Naive thymus-derived CD8-positive, alpha-beta T cell (primary cell): ENCODE measurements at places on chromosomes 2 and 18.

DNA sequence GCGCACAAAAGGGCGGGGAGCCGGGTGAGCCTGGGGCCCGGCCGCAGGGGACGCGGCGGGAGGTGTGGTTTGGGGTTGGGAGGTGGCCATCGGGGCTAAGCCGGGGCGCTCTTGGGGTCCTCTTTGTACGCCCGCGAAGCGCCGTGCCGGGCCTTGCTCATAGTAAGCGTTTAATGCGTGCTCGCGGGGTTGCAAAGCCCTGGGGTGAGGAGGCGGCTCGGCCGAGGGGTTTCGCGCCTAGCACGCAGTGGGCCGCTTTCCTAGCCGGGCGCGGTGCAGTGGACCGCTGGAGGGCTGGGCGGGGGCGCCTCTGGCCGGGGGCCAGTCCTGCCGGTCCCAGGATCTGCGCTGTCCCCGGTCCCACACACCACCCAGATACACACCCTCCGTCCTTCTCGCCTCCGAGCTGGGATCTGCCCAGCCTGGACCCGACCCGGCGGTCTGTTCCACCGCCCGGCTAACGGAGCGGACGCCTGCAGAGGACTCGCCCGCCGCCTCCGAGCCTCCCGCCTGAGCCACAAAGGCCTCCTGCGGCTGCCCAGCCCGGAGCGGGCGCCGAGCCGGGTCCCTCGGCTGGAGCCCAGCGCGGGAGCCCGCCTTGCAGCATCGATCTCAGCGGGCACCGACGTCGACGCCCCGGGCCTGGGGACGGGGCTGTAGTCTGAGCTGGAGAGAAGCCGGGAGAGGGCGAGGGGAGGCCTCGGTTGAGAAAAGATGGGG lies 564 bp downstream of the DPYSL5 start:
- peaks cover 51% of the 10 kb centered on the region for H3K27me3 ChIP-seq
- no peak overlapping the region for H3K27ac ChIP-seq

- no peak overlapping the region for H3K4me3 ChIP-seq
- H3K27me3 ChIP-seq = no peaks in the 10 kb centered on the region
- DNase-seq = no peak
- peaks cover 3% of the 10 kb centered on the region for H3K36me3 ChIP-seq
- H3K27ac ChIP-seq = no peak overlapping the region
Measured at GRCh38 chr18:31438402-31438801, 9.1 kb upstream of the DSG3 start.

DNA sequence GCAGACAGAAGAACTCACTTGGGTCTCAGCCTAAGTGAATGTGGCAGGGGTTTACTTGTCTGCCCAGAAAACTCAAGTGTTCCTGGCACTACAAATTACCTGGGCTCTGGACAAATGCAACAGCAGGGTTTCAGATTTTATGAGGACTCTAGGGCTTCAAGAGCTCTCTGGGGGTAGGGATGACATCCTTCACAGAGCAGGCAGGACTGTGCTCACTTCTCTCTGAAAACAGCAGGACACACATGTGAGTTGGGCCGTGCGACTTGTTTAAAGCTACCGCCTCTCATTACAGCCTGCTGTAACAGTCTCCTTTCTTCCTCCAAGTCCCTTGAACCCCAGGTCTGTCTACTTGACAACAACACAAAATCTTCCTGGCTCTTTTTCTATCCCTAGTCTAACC lies 212.6 kb downstream of the EN1 start:
- H3K4me3 ChIP-seq = no peak overlapping the region
- H3K27ac ChIP-seq = no peak overlapping the region
- no peaks in the 10 kb centered on the region for H3K36me3 ChIP-seq
- H3K4me1 ChIP-seq = peaks cover 3% of the 10 kb centered on the region

- no peak overlapping the region for H3K27ac ChIP-seq
- H3K36me3 ChIP-seq = no peaks in the 10 kb centered on the region
- peaks cover 22% of the 10 kb centered on the region for H3K27me3 ChIP-seq
- H3K4me1 ChIP-seq = no peaks in the 10 kb centered on the region
- DNase-seq = no peak
Measured at GRCh38 chr2:106701203-106702022, 184.6 kb downstream of the ST6GAL2 start.

- no peaks in the 10 kb centered on the region for H3K27me3 ChIP-seq
- H3K4me1 ChIP-seq = peaks cover 43% of the 10 kb centered on the region
- no peaks in the 10 kb centered on the region for H3K36me3 ChIP-seq
- H3K27ac ChIP-seq = peak overlapping the region; percentile 98
- H3K4me3 ChIP-seq = peak overlapping the region; percentile 87
- peak; percentile 11 for DNase-seq
Measured at GRCh38 chr2:36967236-36967876, 1.0 kb upstream of the STRN start.

GRCh38 chr2:65536596-65536995 lies 104.2 kb upstream of the SPRED2 start:
- H3K27ac ChIP-seq = no peak overlapping the region
- DNase-seq = no peak
- no peaks in the 10 kb centered on the region for H3K36me3 ChIP-seq
- H3K4me1 ChIP-seq = no peaks in the 10 kb centered on the region
- H3K27me3 ChIP-seq = no peaks in the 10 kb centered on the region

DNA sequence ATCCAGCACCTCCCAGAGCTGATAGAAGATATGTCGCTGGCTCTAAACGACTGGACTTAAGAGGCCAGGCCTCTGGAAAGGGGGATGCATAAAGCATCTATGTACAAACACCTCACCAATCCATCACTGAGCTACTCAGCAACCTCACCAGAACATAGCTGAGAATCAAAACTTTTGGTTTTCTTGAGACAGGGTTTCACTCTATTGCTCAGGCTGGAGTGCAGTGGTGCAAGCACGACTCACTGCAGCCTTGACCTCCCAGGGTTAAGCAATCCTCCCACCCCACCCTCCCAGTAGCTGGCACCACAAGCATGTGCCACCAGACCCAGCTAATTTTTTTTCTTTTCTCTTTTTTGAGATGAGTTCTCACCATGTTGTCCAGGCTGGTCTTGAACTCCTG lies 62.9 kb upstream of the MSH6 start:
- H3K4me3 ChIP-seq = no peak overlapping the region
- DNase-seq = no peak
- no peak overlapping the region for H3K27ac ChIP-seq
- H3K36me3 ChIP-seq = no peaks in the 10 kb centered on the region
